ENCODE measurements at places on chromosomes 2 and 18.

GRCh38 chr2:148968776-148969319, 69.7 kb upstream of the LYPD6B start:
- no peak for DNase-seq

DNA sequence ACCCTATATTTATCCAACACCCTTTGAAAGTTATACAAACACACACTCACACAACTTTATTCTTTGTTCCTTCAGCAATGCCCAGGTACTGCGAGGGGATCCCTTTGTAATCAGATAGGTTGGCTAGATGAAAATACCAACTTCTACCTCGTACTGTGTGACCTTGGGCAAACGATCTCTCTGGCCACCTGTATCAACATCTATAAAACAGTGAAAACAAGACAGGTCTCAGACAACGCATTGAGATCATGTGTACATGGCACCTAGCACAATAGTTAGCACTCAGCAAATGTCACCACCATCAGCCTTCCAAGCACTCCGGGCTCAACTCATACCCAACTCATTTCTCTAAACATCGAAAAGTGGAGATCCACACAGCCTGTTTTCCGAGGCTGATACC, 118.4 kb upstream of the PPP1CB start:
- no peak for DNase-seq

DNA sequence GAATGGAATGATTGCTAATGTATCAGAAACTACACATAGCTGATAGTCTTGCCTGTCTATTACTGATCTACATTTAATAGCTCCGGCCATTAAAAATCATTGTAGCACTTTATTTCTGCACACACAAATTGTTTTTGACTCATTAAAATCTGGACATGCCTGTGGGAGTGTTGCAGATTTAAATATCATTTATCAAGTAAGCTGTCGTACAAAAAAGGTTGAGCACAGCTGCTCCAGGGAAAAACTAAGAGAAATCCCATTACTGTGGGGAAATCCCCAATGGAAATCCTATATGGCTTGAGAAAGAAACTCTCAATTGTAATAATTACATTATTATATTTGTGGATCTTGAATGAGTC, 99.6 kb upstream of the CERS6 start:
- no peak for DNase-seq

GRCh38 chr2:110726285-110726684, 6.1 kb upstream of the ACOXL start:
- no peak for DNase-seq

DNA sequence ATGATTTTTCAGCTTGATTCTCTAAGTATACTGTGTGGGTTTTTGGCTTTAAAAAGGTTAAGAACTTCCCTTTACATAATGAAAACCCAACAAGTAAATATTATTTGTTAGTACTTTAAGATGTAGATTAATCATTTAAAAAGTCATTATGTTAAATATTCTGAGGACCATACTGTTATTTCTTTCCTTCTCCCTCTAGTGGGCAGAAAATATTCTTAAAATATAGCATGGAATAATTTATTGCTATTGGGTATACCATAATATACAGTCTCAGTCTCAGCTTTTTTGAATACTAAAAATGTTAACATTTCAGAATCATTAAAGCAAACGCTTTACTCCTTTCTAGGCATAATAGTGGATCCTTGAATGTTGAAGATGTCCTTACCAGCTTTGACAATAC, 28.1 kb downstream of the CAMKMT start:
- DNase-seq = no peak

GRCh38 chr2:168246483-168247340, 683 bp downstream of the STK39 start:
- peak; percentile 80 for DNase-seq

- DNase-seq = no peak
Measured at GRCh38 chr2:149226790-149227189, 103.6 kb upstream of the LYPD6 start.

DNA sequence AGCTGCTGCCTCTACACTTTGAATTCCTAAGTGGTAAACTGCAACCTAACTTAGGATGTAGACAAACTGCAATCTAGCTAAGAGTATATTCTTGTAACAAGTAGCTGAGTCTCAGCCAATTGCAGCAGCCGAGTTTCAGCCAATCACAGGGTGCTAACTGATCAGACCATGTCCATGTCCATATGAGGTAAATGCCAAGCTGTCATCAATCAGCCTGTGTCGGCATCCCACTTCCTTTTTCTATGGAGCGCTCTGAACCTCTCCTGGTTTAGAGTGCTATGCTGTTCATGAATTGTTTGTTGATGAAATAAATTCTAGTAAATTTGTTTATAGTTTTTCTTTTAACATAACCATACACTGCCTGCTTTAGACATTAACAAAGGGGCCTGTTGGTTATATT, 408.8 kb downstream of the NBAS start:
- DNase-seq = no peak

GRCh38 chr18:71450257-71450656, 1093.9 kb downstream of the CBLN2 start:
- no peak for DNase-seq

GRCh38 chr18:22318745-22319407, 98.8 kb downstream of the CTAGE1 start:
- DNase-seq = no peak

- DNase-seq = no peak
Measured at GRCh38 chr18:40583671-40584070, 1371.4 kb upstream of the PIK3C3 start.

GRCh38 chr2:31390324-31390723, 24.2 kb downstream of the XDH start:
- no peak for DNase-seq

DNA sequence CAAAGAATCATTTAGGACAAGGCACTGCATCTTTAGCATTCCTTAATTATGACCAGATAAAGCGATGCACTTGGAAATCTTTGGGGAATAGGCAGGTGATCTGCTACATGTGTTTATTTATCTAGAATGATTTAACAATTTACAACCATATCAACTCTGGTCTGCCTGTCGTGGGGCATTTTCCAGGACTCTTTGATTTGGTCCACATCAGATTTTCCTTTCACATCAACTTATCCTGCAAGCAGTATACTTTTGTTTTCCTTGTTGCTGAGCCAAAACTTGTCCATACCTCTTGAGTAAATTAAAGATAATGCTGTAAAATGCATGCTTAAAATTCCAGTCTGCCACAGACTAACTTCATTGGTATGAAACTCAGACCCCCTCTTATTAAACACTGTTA, 312.4 kb upstream of the TCF4 start:
- DNase-seq = no peak

GRCh38 chr2:26606847-26607190, 34.3 kb downstream of the CIB4 start:
- no peak for DNase-seq

GRCh38 chr2:200670313-200670712, 84.5 kb downstream of the AOX1 start:
- DNase-seq = no peak

- DNase-seq = no peak
Measured at GRCh38 chr2:26672112-26672817, 20.3 kb upstream of the KCNK3 start.

DNA sequence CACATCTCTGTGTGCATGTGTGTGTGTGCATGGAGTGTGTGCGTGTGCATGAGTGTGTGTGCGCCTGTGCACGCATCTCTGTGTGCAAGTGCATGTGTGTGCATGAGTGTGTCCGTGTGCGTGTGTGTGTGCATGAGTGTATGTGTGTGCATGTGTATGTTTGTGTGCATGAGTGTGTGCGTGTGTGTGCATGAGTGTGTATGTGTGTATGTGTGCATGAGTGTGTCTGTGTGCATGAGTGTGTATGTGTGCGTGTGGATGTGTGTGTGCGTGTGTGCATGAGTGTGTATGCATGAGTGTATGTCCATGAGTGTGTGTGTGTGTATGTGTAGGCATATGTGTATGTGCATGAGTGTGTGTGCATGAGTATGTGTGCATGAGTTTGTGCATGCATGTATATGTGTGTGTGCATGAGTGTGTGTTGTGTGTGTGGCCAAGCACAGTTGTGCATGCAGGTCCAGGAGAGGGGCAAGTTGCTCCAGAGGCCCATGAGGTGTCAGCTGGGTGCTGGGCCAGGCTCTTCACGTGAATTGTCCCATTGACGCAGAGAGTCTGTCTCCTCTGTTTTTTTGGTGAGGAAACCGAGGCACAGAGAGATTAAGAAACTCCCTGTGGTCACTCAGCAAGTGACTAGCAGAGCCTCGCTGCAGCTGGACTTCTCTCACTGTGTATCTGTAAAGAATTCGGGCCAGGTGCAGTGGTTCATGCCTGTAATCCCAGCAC, 75.5 kb downstream of the ASB1 start:
- DNase-seq = no peak

- no peak for DNase-seq
Measured at GRCh38 chr2:43026426-43027096, 199.8 kb downstream of the ZFP36L2 start.

- no peak for DNase-seq
Measured at GRCh38 chr2:120771111-120771780, 35.6 kb downstream of the GLI2 start.

DNA sequence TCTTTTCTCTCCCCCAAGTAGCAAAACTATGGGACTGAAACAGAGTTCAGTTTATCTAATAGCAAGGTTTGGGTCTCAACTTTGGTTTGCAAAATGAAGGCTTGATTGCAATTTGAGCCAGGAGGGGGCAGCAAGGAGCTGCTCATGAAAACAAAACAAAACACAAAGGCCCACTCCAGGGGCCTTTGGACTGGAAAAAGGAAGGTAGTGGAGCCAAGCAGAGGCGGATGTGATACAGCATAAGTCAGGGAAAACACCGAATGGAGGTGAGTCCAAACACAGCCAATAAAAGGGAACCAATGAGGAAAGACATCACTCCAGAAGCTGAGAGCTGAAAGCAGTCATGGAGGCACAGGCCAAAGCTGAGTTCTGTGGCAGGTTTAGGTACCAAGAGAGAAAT, 799.7 kb upstream of the ACVR2A start:
- peak; percentile 39 for DNase-seq

GRCh38 chr2:59932341-59932740, 621.1 kb downstream of the BCL11A start:
- no peak for DNase-seq

DNA sequence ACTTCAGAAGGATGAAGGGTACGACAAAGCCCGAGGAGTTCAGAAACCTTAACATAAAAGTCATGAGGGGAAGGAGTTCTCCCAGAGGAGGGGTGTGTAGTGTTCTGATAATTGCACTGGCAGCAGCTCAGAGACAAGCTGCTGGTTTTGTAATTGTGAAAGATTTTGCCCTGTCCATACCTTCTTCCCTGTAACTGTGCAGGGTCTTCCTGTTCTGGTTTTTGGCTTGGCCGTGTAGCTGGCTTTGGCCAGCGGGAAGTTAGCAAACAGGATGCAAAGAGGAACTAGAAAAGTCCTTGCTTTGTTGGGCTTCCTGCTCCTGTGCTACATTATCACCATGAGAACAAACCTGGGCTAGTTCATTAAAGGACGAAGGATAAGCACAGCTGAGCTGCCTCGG, 160.8 kb downstream of the LPIN1 start:
- no peak for DNase-seq

DNA sequence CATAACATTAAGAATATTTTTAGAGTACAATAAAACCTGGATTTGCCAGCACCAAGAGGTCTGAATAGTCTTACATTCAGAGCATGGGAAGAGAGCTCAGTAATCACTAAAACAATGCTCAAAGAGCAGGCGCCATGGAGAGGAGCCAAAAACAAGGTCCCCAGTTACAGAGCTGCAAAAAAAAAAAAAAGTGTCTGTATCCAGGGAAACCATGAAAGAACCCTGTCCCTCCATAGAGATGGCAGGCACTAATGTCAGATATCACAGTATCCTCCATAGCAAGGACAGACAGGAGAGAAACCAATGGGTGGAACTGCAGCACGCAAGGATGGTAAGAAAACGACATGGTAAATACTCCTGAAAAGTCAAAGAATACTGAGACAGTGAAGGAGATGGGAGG, 19.5 kb downstream of the FBXO15 start:
- no peak for DNase-seq

- no peak for DNase-seq
Measured at GRCh38 chr18:76412818-76413565, 82.0 kb downstream of the ZNF516 start.

GRCh38 chr2:209685340-209685739, 86.3 kb upstream of the UNC80 start:
- no peak for DNase-seq

- DNase-seq = no peak
Measured at GRCh38 chr18:79912994-79913831, 38.2 kb downstream of the SLC66A2 start.

DNA sequence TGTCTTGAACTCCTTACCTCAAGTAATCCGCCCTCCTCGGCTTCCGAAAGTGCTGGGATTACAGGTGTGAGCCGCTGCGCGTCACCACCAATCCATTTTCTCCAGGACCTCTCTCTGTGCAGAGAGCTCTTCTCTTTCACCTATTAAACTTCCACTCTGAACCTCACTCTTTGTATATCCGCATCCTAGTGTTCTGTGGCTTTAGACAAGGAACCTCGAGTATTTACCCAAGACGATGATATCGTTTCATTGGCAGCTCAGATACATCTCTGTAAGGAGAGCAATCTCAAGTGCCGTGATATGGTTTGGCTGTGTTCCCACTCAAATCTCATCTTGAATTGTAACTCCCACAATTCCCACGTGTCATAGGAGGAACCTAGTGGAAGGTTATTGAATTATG, 15.1 kb upstream of the WDR33 start:
- DNase-seq = no peak

All from activated T-cell treated with anti-CD3 and anti-CD28 coated beads, Interleukin-2, amount 50 U/mL, for 1 hour (primary cell).